ENCODE measurements at places on chromosomes 5 and 9.

DNA sequence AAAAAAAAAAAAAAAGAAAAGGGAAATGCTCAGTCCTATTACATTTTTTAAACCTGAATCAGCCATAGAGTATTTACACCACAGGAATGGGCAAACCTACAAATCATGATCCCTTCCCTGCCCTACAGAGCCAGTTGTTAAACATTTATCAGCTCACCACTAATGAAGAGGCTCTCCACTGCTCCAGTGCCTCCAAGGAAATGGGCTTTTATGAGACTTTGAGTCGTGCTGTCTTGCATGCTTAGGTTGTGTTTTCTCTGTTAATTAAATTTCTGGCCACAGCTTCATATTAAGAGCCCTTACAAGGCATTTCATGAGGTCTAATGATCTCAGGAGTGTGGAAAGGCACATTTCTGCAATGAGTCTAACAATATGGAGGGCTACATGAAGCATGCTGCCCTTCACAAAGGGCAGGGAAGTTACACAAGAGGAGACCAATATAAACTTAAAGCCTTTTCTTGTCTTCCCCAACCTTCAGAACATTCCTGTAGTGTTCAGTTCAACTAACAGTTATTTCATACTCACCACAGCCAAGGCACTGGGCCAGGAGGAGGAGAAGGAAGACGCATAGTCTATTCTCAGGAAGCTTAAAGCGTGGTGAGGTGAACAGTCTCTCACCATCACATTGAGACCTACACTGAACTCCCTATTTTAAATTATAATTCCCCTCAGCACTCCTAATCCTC lies 140.1 kb upstream of the ABCA1 start:
- DNase-seq = no peak

GRCh38 chr9:75238311-75238976 lies 150.1 kb downstream of the OSTF1 start:
- DNase-seq = peak; percentile 48

GRCh38 chr9:83933790-83934189 lies 12.6 kb upstream of the KIF27 start:
- no peak for DNase-seq

- no peak for DNase-seq
Observed at GRCh38 chr9:137053944-137054931, at the start of gene ENTPD2. Gene ENTPD2 (minus strand): TSS chr9:137054061. CDS start chr9:137053997, 64 bp downstream.

- DNase-seq = no peak
Observed at GRCh38 chr5:126816649-126817048, 39.7 kb downstream of the LMNB1 start.

- no peak for DNase-seq
Observed at GRCh38 chr5:74072646-74073045, 446.6 kb downstream of the ARHGEF28 start.

GRCh38 chr9:130239363-130239695 lies 26.2 kb upstream of the HMCN2 start:
- DNase-seq = no peak

DNA sequence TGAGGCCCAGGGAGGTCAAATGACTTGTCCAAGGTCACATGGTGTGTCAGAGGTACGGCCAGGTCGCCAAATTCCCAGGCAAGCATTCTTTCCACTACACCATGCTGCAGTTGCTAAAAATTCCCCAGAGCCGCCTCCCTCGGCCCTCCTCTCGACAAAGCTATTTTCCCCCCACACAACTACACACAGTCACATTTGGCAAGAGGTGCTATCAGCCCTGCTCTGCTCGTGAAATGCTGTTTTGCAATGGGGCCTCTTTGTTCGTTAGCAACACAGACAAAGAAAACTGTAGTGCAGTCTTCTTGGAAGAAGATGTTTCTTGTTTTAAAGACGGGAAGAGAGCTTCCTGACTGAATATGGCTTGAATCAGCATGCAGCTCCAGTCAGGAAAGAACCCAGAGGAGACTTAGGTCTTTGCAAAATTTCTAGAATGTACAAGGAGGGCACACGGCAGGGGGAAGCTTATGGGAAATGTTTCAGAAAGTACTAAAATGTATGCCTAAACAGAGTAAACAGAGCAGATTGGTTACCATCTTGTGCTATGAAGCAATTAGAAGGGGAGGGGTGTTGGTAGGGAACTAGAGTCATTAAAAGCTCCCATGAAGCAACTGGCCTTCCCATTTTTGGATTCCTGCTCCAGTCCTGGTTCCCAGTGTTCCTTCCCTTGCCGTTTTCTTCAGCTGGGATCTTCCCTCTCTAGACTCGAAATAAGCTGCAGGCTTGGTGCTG lies 14.2 kb downstream of the SLIT3 start:
- DNase-seq = no peak

- no peak for DNase-seq
Observed at GRCh38 chr5:37668524-37669047, 171.3 kb downstream of the GDNF start.

DNA sequence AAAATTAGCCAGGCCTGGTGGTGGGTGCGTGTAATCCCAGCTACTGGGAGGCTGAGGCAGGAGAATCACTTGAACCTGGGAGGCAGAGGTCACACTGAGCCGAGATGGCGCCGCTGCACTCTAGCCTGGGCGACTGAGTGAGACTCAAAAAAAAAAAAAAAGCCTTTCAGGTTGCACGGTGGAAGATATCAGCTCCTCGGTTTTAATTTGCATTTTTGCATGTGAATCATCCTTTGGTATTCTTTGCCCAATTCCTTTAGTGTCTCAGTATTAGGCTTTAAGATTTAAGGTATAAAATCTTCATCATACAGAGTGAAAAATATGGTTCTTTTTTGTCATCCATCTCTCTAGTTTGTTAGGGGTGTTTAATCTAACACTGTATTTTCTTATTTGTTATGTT lies 173.6 kb upstream of the S1PR3 start:
- no peak for DNase-seq

All from stimulated activated CD4-positive, alpha-beta T cell treated with anti-CD3 and anti-CD28 coated beads, Interleukin-2, amount 100 ng/mL, for 48 hours (primary cell).